Endothelial cell of umbilical vein (primary cell): ENCODE measurements at places on chromosomes 4 and X.

GRCh38 chr4:98574816-98575215 is 83.6 kb downstream of the TSPAN5 start:
- no peak overlapping the region for H3K27ac ChIP-seq
- H3K4me1 ChIP-seq: no peaks in the 10 kb centered on the region
- no peaks in the 10 kb centered on the region for H3K27me3 ChIP-seq
- H3K36me3 ChIP-seq: peaks cover 6% of the 10 kb centered on the region
- H3K4me3 ChIP-seq: no peak overlapping the region
- DNase-seq: no peak

DNA sequence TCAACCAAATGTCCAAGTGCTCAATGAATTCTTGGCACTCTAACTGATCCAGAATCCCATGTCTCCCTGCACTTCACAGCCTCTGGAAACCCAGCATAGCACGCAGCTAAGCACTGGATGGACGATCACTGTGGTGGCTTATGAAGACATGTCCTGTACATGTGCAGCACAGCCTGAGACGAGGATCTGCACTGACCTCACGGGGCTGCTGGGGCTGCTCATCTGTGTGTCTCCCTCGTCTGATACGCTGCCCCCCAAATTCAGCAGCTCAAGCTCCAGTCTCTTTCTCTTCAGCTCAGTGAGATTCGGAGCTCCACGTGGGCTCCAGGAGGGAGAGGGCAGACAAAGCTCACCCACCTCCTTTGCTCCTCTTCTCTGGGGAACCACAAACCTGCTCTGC is 126.9 kb downstream of the CPZ start:
- H3K27me3 ChIP-seq: no peaks in the 10 kb centered on the region
- no peaks in the 10 kb centered on the region for H3K36me3 ChIP-seq
- H3K4me1 ChIP-seq: no peaks in the 10 kb centered on the region

DNA sequence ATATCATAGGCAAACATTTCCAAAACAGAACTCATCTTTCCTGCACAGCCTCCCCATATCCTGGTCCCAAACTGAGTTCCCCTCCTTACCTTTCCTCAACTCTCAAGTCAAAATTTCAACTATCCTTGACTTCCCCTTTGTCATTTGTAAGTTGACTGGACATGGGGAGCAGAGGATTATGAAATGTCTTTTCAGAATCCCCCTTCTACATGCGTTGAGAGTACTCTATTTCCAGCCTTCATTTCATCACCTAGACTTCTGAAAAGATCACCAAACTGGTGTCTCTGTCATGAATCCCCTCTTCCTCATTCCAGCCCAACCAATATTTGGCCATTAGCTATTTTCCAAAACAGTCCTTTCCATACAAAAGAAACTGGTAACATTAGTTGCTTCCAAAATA is 95.2 kb downstream of the SYNPO2 start:
- no peak overlapping the region for H3K4me3 ChIP-seq
- no peaks in the 10 kb centered on the region for H3K27me3 ChIP-seq
- H3K4me1 ChIP-seq: peaks cover 7% of the 10 kb centered on the region

- DNase-seq: no peak
- H3K27me3 ChIP-seq: no peaks in the 10 kb centered on the region
- no peaks in the 10 kb centered on the region for H3K36me3 ChIP-seq
- H3K4me1 ChIP-seq: peaks cover 3% of the 10 kb centered on the region
- no peak overlapping the region for H3K4me3 ChIP-seq
- H3K27ac ChIP-seq: no peak overlapping the region
These were observed 220.9 kb upstream of the PSAPL1 start for GRCh38 chr4:7655511-7656243.

DNA sequence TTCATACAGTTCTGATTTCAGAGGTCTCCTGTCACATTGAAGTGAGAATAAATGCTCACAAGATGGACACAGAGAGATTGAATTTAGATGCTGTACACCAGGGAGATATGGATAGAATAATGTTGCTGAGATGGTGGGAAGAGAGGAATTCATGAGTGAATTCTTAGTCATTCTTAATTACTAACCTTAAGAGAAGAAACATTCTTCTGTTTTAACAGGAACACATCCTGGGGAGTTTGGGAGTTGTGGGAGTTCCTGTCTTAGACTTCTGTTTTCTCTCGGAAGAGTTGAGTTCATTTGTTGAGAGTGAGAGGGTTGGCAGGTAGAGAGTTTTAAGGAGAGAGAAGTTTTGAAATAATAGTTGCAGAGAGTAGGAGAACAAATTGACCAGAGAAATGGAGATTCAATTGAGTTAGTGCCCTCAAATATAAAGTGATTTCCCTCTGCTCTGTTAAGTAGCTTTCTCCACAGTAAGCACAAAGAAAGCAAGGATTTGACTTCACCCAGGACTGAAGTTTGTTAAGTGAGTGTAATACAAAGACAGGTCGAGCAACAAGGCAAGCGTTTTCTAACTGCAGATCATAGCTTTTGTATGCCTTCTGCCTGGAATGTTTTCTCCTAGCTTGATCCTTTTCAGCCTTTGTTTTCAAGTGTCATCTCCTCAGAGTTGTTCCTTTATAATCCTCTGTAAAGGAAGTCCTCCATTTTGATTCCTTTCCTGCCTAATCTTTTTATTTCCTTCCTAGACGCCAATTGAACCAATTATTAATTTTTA is 205.9 kb downstream of the RAPGEF2 start:
- H3K27ac ChIP-seq: peak overlapping the region; percentile 38
- H3K4me3 ChIP-seq: no peak overlapping the region
- H3K27me3 ChIP-seq: no peaks in the 10 kb centered on the region
- peaks cover 18% of the 10 kb centered on the region for H3K4me1 ChIP-seq
- DNase-seq: peak; percentile 54
- H3K36me3 ChIP-seq: peaks cover 2% of the 10 kb centered on the region

- no peaks in the 10 kb centered on the region for H3K4me1 ChIP-seq
- no peak overlapping the region for H3K27ac ChIP-seq
- no peaks in the 10 kb centered on the region for H3K27me3 ChIP-seq
- H3K4me3 ChIP-seq: no peak overlapping the region
- peaks cover 4% of the 10 kb centered on the region for H3K36me3 ChIP-seq
These were observed 112.7 kb downstream of the ZAR1 start for GRCh38 chr4:48602763-48603162.

DNA sequence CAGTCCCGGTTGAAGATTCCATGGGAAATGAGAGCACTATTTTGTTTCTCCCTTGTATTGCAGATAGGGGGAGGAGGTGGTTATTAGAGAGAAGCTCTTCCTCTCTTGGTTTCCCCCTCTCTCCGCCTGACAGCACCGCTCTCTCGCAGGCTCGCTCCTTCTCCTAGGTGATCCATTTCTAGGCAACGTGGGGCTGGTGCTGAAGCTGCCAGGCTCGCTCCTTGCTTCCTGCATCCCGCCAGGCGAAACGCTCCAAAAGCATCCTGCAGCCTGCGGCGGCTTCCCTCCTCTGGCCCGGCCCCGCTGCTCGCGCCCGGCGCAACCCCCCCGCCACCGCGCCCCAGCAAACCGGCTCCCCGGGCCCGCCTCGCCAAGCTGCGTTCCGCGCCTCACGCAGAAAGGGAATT is at the start of gene GRID2:
Gene GRID2, plus strand, starts transcription at position 346 of the 407 bp plus-strand sequence.
- H3K27ac ChIP-seq: no peak within 1 kb of the TSS
- DNase-seq: peak; percentile 10
- H3K4me3 ChIP-seq: no peak within 1 kb of the TSS
- no peaks in the 10 kb centered on the region for H3K36me3 ChIP-seq

GRCh38 chr4:85834934-85835333 is 360.0 kb downstream of the ARHGAP24 start:
- DNase-seq: no peak
- H3K27ac ChIP-seq: no peak overlapping the region
- no peaks in the 10 kb centered on the region for H3K36me3 ChIP-seq

DNA sequence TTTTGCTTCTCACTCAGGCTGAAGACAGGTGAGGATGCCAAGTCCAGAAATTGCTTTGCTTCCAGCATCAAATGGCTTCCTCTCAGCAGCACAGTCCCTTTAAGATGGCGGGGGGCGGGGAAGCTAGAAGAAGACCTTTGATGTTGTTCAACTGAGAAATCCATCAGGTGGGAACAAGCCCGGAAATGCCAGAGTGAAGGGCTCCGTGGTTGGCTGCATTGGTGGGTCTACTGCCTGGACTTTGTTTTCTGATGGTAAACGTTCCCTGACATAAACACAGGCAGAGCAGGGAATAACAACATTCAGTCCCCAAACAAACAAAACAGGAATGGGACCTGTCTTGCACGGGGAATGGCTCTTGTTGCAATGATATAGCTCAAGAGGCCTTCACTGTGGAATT is 37.3 kb downstream of the APLN start:
- no peaks in the 10 kb centered on the region for H3K27me3 ChIP-seq
- no peaks in the 10 kb centered on the region for H3K36me3 ChIP-seq
- DNase-seq: no peak
- no peak overlapping the region for H3K27ac ChIP-seq

GRCh38 chr4:7852568-7853185 is 87.0 kb downstream of the AFAP1 start:
- peaks cover 41% of the 10 kb centered on the region for H3K36me3 ChIP-seq
- no peak overlapping the region for H3K27ac ChIP-seq
- H3K27me3 ChIP-seq: no peaks in the 10 kb centered on the region

- no peaks in the 10 kb centered on the region for H3K4me1 ChIP-seq
- no peak overlapping the region for H3K4me3 ChIP-seq
- DNase-seq: no peak
- peaks cover 2% of the 10 kb centered on the region for H3K27me3 ChIP-seq
- H3K36me3 ChIP-seq: no peaks in the 10 kb centered on the region
These were observed 106.6 kb upstream of the ATP6AP2 start for GRCh38 chrX:40474205-40474626.

DNA sequence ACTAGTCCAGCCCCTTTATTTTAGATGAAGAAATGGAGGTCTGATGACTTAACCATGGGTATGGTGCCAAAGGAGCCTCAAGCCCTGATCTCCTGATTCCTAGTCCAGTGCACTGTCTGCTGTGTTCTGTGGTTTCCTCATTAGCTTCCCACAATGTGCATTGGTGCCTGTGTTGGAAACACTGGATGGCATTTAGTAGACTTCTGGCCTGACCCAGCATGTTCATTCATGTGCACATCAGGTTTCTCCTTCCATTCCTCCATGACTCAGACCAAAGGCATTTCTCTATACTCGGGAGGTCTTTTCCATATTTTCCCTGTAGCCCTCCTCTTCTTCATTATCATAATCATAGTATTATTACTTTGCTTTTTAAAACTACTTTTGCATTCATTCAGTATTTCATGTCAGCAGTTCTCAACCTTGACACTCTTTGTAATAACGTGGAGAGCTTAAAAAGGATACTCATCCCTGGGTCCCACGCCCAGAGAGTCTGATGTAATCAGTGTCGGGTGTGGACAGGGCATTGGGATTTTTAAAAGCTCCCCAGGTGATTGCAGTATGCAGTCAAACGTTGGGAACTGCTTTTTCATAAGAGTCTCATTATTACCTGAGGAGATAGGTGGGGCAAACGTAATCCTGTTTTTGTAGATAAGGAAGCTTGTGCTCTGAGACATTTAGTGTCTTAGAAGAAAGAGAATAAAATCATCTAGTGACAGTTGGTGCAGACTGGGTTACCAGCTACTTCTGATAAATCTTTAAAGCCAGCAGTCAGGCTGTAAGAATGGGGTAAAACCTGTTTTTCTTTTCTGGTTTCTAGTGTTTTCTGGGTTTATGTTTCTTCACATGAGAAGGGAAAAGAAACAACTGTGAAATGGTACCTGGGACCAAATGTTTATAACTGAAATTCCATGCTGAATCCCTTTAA is 40.9 kb upstream of the XK start:
- DNase-seq: no peak
- no peaks in the 10 kb centered on the region for H3K4me1 ChIP-seq
- H3K4me3 ChIP-seq: no peak overlapping the region
- H3K36me3 ChIP-seq: no peaks in the 10 kb centered on the region

- no peak overlapping the region for H3K4me3 ChIP-seq
- DNase-seq: no peak
- H3K4me1 ChIP-seq: no peaks in the 10 kb centered on the region
- no peak overlapping the region for H3K27ac ChIP-seq
These were observed 35.7 kb downstream of the PARM1 start for GRCh38 chr4:74968456-74969164.

DNA sequence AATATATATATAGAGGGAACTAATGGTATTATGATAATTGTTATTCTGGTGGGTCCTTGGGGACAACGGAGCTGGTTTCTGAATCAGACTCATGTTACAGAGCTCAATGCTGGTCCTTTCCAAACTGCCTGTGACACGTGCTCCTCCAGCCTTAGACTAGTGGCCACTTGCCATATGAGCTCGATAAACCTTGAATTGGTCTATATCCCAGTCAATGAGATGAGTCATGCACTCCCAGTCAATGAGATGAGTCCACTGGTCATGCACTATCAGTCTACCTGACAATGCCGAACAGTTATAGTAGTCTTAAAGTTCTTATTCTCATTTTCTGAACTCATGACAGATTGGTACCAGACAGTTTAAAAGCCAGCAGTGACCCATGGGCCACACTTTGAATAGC is 325.2 kb downstream of the LDB2 start:
- no peak overlapping the region for H3K4me3 ChIP-seq
- no peaks in the 10 kb centered on the region for H3K4me1 ChIP-seq
- H3K36me3 ChIP-seq: no peaks in the 10 kb centered on the region

DNA sequence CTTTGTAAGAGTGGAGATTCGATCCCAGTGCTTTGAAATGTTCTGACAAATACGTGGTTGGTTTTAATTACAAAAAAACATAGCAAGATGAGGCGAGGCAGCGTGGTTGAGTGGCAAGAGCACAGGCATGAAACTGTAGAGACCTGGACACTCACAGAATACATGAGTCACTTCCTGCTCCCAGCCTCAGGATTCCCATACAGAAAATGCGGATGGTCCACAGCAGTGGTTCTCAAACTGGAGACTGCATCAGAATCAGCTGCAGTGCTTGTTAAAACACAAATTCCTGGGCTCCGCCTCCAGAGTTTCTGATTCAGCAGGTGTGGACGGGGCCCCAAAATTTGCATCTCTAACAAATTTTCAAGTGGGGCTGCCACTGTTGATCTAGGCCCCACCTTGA is 10.1 kb downstream of the OTOP1 start:
- H3K36me3 ChIP-seq: no peaks in the 10 kb centered on the region
- H3K4me3 ChIP-seq: no peak overlapping the region
- H3K27ac ChIP-seq: no peak overlapping the region

DNA sequence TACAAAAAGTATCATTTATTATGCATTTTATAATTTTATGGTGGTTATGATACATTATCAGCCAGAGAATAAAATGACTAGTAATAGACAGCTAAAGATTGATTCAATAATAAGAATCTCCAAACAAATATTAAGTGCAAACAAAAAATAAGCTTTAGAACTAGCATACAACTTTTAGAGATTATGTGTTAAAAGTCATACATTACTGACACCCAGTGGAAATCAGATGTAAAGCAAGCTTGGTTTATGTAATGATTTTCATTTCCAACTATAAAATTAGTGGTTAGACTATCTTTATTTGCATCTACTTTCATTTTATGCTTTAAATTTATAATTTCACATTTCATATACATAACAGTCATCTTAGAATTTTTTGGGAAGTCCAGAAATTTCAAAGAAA is 57.7 kb downstream of the IL13RA2 start:
- H3K27me3 ChIP-seq: no peaks in the 10 kb centered on the region
- H3K4me1 ChIP-seq: no peaks in the 10 kb centered on the region
- no peak for DNase-seq
- no peak overlapping the region for H3K4me3 ChIP-seq

- H3K4me3 ChIP-seq: no peak overlapping the region
- DNase-seq: no peak
- no peaks in the 10 kb centered on the region for H3K4me1 ChIP-seq
These were observed 229.8 kb upstream of the STS start for GRCh38 chrX:6917666-6918065.
